ENCODE measurements at places on chromosomes 3 and 15. TPM values are rescaled to one million over a fixed set of nuclear protein-coding genes. Genes with fewer than 3 reads are reported as not detected.

DNA sequence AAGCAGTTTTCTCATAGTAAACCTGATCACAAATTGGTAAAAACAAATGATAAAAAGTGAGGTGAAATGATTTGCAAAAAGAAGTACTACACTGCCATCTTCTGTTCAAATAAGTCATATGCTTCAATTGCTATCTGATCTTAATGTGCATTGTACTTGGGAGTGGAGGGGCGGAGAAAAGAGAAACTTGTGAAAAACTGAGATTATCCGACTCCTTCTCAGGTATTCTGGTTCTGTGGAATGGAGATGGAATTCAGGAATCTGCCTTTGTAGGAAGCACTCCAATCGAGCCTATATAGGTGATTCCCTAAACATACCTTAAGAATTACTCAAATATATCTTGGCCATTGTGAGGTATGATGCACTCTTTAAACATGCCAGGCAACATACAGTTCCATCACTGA, 180.6 kb downstream of the CHL1 start:
- DNase-seq, result no peak

GRCh38 chr15:69407719-69408400, 6.3 kb upstream of the KIF23 start:
- DNase-seq, result no peak

DNA sequence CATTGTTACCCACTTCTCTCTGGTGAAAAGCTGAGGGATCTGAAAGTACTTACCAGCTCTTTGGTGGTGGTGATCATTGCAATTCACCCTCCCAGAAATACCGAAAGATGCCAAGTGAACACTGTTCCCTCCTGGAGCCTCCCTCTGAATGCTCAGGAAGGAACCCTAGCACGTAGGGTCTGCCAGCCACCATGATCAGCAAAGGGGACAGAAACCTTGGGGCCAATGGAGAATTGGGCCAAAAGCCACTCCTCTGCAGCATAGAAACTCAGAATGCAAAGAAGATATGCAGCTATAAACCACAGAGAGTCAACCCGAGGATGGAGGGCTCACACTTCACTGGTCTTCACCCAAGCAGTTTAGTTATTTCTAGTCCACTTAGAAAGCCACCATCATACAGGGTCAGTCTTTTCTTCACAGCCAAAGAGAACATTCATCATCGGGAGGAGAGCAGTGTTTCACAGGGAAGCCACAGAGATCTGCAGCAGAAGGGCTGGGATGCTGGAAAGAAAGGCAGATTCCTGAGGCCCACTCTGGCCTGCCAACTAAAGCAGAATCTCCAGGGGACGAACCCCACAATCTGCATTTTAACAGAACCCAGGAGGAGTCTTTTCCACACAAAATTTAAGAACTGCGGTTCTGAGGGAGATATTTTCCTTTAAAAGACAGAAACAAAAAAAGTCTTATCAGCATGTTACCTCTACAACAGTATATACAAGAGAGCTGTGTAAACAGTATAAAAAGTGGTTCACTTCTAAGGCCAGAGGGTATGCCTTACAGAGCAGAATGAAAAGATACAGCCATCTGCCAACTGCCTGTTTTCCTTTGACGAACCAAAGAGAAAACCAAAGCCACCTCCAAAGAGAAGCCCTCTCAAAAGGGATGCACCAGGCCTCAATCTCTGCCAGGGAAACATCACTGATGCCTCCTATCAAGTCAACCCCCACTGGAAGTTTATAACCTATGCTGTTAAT, 11.3 kb downstream of the TBC1D2B start:
- DNase-seq, result no peak

GRCh38 chr15:29736744-29737020, 85.6 kb downstream of the TJP1 start:
- DNase-seq, result no peak

DNA sequence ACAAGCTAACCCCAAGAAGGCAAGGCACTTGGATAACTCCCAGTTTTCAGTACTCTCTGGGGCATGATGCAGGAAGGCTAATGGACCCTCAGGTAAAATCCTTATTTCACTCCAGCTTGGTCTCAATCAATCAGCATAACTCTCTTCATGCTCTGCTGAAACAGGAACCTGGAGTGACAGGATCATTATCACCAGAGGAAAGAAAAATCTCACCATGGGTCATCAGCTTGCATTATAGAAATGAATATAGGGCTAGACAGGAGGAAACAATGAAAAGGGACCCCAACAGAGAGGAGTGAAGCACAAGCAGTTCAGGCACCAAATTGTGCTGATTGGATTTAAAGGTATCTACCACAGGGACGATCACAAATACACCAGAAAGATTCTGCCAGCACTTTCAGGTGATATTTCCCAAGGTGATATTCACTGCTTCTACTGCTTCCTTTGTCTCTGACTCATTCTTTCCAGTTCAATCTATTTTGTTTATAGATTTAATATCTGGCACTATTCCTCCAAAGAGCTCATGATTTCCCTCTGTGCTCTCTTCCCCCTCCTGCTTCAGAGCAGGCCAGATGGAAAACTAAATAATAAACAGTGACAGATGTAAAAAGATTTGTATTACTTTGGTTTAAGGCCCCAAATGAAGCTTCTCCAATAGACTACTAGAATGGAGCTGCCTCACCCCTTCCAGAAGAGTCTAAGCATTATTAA, 22.9 kb upstream of the THUMPD3 start:
- no peak for DNase-seq

DNA sequence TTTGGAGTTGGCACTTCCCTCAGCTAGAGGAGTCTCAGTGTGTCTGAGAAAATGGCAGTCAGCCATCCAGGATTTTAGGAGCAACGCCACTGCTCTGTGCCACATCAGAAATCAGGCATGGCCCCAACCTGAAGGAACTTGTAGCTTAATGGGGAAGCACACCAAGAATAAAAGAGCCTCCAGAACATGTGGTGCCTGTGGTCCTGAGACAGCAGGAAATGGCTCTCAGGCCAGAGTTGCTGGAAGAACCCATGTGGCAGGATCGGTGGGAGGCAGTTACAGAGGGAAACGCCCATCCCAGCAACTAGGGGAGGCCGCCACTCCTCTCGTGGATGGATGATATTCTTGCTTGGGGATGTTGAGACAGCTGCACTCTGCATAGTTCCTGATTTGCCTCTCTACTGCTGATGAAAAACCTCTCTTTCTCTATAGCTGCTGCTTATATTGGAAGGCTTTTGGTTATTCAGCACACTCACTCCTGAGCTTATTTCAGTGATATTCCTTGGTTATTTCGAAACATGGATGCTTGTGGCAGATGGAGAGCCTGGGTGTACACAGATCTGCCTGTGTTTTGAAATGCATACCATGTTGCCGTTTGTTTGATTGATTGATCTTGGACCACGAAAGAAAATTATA, 52.4 kb downstream of the KLHL25 start:
- DNase-seq, result no peak

DNA sequence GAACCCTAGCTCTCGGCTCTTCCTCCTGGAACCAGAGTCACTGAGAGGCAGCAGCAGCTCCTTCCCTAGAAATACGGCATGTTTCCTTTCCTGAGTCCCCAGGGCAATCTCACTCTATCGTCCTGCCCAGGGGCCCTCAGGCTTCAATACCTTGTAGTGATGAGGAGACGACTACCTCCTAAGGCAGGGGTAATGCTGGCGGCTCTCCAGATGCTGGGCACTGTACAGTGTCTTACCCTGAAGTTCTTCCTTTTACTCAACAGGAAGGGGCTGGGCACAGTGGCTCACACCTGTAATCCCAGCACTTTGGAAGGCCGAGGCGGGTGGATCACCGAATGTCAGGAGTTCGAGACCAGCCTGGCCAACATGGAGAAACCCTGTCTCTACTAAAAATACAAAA, 13.5 kb downstream of the TMEM44 start:
- no peak for DNase-seq

The IQCF5 gene
- total RNA-seq, result not detected

The FGF7 gene
- not detected for total RNA-seq

- DNase-seq, result no peak
Measured at GRCh38 chr3:174333640-174334039, 525.5 kb upstream of the NAALADL2 start.

DNA sequence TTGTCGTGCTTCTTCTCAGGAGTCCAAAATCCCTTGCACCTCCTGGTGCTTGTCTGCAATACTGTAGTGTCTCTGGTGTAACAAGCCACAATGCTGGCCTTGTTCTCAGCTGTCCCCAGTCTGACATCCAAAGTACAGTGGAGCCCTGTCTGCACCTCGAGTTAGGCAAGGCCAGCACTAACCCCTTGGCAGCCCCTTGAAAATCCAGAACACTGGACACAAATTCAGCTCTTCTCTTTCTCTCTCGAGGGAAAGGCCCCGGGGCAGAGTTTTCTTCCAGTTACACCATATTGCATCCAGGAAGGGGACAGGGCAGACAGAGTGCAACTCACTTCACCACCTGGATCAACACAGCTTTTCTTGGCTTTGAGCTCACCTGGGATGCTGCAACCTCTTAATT, 91.3 kb upstream of the ATP10A start:
- no peak for DNase-seq

DNA sequence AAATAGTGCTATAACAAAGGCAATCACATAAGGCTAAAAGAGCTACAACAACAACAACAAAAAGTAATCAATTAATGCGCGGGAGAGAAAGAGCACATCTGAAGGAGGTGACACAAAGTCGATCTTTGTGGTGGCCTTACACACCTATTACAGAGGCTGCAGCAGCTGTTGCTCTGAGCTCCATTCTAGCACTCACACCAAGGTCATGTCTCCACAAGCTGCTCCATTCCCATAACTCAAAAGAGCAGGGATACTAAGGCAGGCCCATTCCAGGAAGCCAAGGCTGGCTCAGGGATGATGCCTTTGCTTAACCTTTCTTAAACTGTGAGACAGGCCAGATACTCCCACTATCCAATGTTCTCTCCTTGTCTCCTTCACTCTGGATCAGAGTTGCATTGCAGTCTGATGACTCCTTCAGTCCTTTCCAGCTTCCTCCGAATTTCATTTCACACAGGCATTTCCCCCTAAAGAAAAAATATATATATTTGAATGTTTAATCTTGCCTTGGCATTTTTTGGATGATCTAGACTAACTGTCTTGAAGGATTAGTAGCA, 52.7 kb downstream of the SNTN start:
- no peak for DNase-seq

DNA sequence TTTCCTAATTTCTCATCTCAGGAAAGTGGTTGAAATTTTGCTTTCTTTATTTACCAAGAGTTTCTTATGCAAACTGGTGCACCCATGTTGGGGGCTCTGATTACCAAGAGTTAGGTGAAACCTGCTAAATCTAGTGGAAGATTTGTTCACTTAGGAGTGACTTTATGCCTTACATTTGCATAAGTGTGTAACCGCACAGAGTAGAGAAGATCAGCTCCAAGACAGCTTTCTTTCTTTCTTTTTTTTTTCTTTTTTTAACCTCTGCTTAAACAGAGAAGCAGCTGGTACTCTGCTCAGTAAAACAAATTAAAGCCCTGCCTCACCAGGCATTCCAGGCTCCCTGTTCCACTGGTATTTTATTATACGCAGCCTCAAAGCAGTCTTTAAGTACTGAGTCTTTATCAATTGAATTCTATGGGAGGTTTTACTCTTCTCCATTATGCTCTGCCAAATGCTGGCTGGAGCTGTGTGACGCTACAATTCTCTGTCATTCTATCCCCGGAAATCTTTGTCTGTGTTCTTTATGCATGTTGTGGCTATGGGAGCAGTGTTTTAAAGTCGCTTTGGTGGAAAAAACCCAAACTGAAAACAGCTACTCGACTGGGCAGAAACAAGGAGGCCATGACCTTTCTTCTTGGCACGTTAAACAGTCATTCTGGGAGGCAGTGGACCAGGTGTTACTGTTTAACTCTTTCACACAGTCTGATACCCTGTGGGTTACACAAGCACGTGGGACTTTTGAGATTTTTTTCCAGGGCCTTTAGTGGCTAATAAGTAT, 55.2 kb upstream of the GBE1 start:
- peak; percentile 65 for DNase-seq

GRCh38 chr3:124701687-124702086, 28.6 kb upstream of the UMPS start:
- DNase-seq, result no peak

The SLC22A13 gene
- 0.31 TPM for total RNA-seq

DNA sequence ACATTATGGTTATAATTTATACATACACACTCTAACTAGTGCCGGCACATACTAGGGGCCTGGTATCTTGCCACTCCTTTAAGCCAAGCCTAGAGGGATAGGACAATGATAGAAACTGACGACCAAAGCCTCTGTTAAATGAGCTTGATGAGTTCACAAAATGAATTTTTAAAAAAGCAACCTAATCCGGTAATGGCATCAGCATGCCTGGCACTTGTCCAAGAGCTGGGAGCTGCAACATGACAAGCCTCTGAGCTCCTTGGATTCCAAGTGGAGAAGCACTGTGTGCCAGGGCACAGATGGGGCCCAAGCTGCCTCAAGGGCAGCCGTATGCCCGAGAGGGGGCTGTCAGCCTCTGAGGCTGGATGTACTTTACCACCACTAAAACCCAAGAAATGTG, 9.7 kb downstream of the ETV5 start:
- no peak for DNase-seq
